ENCODE measurements at places on chromosomes 13 and 19. TPM values are rescaled to one million over a fixed set of nuclear protein-coding genes. Genes with fewer than 3 reads are reported as not detected.

SHISA2 gene
- 2.0 TPM for total RNA-seq

IQCN gene
- 11.8 TPM for total RNA-seq

GRCh38 chr13:30255696-30256095 lies 51.7 kb downstream of the KATNAL1 start:
- no peak for DNase-seq

- no peak for DNase-seq
Measured at GRCh38 chr19:17687857-17688784, at the start of gene UNC13A. Gene UNC13A, minus strand, starts transcription at chr19:17688354. Its CDS starts 155 bp downstream, at chr19:17688199.

DNA sequence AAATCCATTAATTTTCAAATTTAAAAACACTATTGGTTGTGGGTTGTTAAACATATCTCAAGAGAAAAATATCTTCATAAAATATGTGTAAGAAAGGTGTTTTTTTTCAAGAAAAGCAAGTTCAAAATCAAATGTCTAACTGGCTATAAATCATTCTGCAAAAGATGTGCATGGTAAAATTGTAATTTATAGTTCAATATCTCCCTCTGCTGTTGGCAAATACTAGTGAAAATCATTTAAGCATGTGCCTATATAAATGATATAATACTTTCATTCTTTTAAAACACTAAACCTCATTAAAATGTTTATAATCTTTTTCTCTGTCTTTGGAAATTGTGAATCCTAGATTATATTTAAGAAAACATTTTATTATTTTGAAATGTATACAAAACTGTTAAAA lies 17.2 kb upstream of the SLITRK6 start:
- no peak for DNase-seq

DNA sequence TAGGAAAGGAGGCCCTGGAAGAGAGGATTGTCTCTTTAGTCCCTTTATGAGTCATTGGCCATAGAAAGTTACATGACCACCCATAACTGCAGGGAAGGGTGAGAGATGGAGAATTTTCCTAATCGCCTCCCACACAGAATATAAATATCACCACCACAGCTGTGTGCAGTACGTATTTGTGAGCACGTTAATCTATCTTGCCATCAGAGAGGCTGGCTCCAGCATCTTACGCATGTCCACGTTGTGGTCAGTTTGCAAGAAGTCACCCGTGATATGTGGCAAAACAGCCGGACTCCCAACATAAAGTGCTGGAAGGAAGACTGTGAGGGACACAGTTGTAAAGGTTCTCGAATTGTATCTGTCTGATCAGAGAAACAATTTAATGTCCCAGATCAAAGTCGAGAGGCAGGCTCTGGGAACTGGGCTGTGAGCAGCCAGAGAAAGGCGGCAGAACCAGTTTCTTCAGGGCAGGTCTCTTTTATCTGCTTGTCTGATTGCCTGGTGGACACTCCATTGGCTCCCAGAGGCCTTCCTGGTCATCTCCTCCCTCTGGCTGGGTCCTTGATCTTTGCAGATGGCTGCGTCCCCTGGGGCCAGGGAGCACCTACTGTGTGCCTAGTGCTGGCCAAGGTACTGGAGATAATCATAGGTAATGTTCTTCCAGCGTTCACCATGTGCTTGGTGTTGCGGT lies 74.9 kb downstream of the SIPA1L3 start:
- DNase-seq = no peak

DNA sequence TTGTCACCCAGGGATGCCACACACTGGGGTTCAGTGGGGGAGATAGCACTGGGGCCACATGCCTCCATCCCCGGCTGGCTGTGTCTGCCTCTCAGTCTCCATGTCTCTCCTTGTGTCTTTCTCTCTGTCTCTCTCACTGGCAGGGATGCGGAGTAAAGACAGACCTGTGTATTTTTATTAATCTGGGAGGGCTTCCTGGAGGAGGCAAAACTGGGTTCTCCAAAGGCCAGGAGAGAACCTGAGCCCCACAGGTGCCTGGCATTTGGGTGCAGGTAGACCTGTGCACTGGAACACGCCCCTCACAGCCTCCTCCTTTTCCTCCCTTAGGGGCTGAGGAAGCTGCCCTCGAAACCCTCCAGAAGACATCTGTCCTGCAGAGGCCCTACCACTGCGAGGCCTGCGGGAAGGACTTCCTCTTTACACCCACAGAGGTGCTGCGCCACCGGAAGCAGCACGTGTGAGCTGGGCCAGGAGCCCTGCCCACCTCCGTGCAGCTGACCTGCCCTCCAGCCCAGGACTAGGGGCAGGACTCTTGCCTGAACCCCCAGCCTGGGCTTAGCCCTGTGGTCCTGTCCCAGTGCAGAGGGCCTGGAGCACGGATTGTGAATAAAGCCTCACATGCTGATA lies 32.7 kb downstream of the DHX34 start:
- no peak for DNase-seq

GRCh38 chr19:13847407-13848339 lies 29.3 kb upstream of the NANOS3 start:
- no peak for DNase-seq

- DNase-seq = no peak
Measured at GRCh38 chr19:53156850-53157249, 2.0 kb downstream of the ZNF347 start.

NCCRP1 gene
- total RNA-seq = not detected

DNA sequence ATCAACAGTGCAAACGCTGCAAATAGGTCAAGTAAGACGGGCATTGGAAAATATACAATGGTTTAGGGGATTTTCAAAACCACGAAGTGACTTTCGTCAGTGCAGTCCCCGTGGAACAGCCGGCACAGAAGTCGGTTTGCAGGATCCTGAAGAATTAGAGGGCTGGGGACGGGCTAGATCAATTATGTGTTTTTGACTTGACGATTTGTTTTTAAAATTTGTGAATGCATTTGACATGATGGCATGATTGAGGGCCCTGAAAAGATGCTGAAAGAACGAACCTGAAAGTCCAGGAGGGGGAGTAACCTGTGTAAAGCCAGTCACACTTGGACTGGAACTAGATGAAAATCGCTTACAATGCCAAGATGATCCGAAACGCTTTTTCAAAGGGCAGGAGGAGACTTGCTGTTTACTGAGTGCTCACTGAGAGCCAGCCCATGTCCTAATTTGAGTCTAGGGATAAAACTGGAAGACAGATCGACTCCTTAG lies 8.9 kb upstream of the DGKH start:
- DNase-seq = no peak

KCNK6 gene
- total RNA-seq = 11.4 TPM

GRCh38 chr19:19656451-19657396 lies 6.8 kb downstream of the ATP13A1 start:
- DNase-seq = no peak

CCDC159 gene
- 15.3 TPM for total RNA-seq

DNA sequence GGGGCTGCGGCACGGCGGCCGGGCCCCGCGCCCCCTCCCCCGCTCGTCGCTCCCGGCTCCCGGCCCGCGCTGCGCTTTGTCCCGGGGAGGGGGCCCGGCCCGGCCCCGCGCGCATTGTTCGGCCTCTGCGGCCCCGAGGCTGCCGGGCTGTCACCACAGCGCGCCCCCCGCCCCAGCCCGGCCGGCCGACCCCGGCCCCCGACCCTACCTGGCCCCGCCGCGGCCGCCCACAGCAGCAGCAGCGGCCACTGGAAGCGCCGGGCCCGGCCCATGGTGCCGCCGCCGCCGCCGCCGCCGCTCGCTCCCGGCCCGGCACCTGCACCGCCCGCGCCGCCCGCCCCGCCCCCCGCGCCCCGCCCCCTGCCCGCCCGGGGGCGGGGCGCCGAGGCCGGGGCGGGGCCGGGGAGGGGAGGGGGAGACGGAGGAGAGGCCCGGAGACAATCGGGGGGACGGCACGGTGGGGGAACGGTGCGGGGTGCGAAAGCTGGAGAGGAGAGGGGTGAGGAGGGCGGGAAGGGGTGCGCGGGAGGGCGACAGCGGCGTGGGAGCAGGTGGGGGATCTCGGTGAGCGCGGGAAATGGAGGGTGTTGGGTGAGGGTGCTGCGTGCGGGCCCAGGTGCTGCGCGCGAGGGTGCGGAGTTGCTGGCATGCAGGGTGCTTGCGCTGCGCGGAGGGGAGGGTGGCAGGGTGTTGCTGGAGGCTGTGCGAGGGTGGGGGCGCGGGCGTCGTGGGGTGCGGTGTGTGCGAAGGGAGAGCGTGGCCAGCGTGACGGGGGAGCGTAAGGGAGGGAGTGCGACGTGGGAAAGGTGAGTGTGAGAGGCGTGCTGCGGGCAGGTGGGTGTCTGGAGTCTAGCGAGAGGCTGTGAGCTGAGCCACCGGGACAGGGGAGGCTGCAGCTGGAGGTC lies at the start of gene CADM4:
Gene CADM4, minus strand, starts transcription at position 332 of the 905 bp plus-strand sequence. Its CDS starts 60 bp downstream, at position 272.
- DNase-seq = no peak

DNA sequence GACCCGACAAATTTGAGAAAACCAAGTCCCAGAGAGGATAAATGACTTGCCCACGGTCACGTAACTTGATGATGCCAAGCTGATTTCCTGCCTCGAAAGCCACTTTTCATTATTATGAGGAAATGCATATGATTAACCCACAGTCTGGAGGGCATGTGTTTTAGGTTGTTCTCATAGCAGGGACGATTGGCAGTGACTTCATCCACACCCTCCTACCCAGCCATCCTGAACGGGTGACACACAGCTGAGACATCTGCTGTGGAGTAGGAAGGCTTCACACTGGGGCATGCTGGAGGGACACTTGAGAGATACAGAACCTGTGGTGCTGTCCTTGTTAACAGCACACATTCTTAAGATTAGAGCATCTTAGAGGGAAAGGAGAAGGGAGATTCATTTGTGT lies 65.4 kb upstream of the WDFY2 start:
- no peak for DNase-seq

GRCh38 chr13:113393226-113393562 lies 29.3 kb upstream of the GRTP1 start:
- DNase-seq = no peak

NCR1 gene
- total RNA-seq = 0.72 TPM

DNA sequence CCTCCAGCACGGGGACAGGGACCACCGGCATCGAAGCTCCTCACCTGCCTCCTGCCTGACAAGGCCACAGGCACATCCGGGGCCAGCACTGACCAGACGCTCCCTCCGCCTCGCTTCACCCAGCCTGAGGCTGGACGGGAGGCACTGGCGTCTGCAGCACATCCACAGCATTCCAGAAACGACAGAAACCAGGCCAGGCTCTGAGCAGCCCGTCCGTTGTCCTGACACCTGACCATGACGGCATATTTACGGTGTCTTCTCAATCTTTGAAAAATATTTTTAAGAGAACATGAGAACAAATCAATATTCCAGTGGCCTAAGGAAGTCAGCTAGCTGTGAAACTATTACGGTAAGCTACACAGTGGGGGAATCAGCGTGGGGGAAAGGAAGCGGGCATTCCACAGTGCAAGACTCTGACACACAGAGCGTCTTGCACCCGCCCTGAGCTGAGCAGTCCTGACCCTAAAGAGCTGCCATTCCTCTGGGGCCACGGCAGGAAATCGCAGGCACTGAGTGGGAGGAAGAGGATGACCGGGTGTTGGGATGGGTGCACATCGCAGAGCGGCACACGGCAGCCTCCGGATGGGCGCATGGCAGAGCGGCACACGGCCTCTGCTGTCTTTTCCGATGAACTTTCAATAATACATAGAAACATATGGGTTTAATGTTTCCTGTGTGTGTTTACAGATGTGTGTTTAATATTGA lies 26.8 kb downstream of the RASA3 start:
- peak; percentile 6 for DNase-seq

GRCh38 chr19:6739390-6739882 lies at the start of gene TRIP10:
Gene TRIP10, plus strand, starts transcription at chr19:6739680. Its CDS starts 82 bp downstream, at chr19:6739762.
- DNase-seq = no peak

DNA sequence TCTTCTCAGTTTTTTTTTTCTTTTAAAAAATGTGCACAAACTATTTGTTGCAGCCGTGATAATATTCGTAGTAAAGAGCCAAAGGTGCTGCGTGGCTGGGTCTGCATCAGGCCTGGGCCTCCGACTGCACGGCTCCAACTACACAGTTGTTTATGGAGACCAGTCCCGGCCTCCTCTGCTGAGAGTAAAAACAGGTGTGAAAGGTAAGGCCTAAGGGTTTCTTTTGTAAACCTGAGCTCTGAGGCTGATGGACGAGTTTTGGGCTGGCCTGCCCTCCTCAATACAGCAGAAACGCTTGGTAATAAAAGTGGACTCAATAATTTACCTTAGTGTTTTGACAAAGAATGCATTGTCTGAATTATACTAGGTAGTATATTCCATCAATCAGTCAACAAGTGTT lies 3.9 kb downstream of the MBNL2 start:
- DNase-seq = no peak

WDR87 gene
- total RNA-seq = not detected

DNA sequence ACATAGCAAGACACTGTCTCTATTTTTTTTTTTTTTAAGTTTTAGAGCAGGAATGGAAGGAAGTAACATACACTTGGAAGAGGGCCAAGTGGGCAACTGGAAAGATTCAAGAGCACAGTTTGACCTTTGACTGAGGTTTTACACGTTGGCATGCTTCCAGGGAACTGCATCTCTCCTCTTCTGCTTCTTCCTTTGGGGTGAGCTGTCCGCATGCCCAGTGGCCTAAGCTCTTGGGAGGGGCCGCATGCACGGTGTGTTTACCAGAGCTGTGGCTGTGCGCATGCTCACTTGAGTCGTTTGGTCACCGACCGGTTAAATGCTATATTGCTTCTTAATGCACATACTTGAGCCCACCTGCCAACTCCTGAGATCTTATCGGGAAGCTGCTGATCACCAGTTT lies 727.7 kb downstream of the UQCRFS1 start:
- DNase-seq = no peak

GRCh38 chr13:38703255-38703654 lies 16.4 kb downstream of the FREM2 start:
- DNase-seq = no peak

ZNF541 gene
- total RNA-seq = 0.44 TPM

KLK4 gene
- total RNA-seq = not detected

- DNase-seq = no peak
Measured at GRCh38 chr13:24381541-24382265, 72.3 kb downstream of the C1QTNF9 start.

TEAD2 gene
- 19.9 TPM for total RNA-seq

GRCh38 chr13:108460746-108461145 lies 168.7 kb upstream of the MYO16 start:
- no peak for DNase-seq

- DNase-seq = no peak
Measured at GRCh38 chr13:85828094-85828684, 29.0 kb upstream of the SLITRK6 start.

GRCh38 chr13:99648927-99649326 lies 147.7 kb downstream of the TM9SF2 start:
- DNase-seq = no peak

NEK5 gene
- total RNA-seq = 0.44 TPM

ZNF418 gene
- total RNA-seq = 7.9 TPM

DENND1C gene
- total RNA-seq = 7.6 TPM

DNA sequence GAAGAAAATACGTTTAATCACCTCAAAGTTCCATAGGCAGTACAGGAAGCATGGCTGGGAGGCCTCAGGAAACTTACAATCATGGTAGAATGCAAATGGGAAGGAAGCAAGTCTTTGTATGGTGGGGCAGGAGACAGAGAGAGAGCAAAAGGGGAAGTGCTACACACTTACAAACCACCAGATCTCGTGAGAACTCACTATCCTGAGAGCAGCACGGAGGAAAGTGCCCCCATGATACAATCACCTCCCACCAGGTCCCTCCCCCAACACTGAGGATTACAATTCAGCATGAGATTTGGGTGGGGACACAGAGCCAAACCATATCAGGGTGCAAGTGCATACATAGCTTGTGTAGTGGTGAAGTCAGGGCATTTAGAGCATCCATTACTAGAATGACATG lies 92.3 kb upstream of the ANKRD10 start:
- DNase-seq = no peak

All from omental fat pad (tissue), 4 donors.